ENCODE measurements at places on chromosomes 2 and 18. TPM values are rescaled to one million over a fixed set of nuclear protein-coding genes. Genes with fewer than 3 reads are reported as not detected.

Gene SERPINB13
- total RNA-seq: not detected

Gene ASPRV1
- 0.07 TPM for total RNA-seq

Gene EVX2
- not detected for total RNA-seq

Gene SMARCAL1
- 24.0 TPM for total RNA-seq

Gene CEP68
- total RNA-seq: 7.5 TPM

Gene ARHGAP25
- total RNA-seq: 0.08 TPM

Gene FBXO48
- 0.54 TPM for total RNA-seq

Gene FAP
- total RNA-seq: 3.6 TPM

Gene CDH19
- not detected for total RNA-seq

Gene APOB
- not detected for total RNA-seq

- DNase-seq: no peak
These were observed 165.4 kb upstream of the SLC1A4 start for GRCh38 chr2:64823794-64824193.

GRCh38 chr2:166104773-166105172 is 23.0 kb downstream of the SCN1A start:
- DNase-seq: no peak

- DNase-seq: no peak
These were observed 3.9 kb downstream of the PUM2 start for GRCh38 chr2:20346565-20347381.

DNA sequence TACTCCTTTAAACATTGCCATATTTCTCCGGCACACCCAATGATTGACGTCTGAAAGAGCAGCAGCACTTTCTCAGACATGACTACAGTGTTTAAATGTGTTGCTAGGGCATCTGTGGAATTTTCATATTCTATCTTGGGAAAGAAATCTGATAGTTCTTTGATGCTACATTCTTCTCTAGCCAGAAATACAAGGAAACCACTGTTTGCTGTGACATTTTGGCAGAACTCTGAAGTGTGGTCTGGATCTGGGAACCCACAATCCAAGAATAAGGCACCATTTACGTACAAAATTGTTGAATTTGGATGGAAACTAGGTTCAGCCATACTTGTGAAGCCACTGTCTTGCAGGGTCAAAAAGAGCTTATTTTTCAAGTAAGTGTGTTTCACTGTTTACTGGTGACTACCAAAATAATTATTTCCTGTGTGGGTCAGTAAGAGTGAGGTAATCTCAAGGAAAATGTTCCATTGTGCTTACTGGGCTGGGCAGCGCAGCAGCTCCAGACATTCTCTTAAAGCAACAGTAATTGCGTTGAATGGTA is 21.3 kb upstream of the CD28 start:
- DNase-seq: peak; percentile 48

DNA sequence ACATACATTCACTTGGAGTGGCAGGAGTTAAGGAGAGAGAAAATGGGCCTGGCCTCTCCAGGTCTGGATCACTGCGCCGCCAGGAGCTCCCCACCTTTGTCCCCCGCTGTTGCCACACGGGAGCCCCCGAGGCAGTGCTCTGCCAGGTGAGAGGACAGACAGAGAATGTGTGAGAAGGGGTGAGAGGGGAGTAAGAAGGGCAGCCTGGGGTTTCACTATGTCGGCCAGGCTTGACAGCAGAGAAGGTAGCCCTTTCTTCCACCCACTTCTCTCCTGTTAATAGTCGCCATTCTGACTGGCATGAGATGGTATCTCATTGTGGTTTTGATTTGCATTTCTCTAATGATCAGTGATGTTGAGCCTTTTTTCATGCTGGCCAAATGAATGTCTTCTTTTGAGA is 26.2 kb upstream of the ARHGEF4 start:
- DNase-seq: no peak

DNA sequence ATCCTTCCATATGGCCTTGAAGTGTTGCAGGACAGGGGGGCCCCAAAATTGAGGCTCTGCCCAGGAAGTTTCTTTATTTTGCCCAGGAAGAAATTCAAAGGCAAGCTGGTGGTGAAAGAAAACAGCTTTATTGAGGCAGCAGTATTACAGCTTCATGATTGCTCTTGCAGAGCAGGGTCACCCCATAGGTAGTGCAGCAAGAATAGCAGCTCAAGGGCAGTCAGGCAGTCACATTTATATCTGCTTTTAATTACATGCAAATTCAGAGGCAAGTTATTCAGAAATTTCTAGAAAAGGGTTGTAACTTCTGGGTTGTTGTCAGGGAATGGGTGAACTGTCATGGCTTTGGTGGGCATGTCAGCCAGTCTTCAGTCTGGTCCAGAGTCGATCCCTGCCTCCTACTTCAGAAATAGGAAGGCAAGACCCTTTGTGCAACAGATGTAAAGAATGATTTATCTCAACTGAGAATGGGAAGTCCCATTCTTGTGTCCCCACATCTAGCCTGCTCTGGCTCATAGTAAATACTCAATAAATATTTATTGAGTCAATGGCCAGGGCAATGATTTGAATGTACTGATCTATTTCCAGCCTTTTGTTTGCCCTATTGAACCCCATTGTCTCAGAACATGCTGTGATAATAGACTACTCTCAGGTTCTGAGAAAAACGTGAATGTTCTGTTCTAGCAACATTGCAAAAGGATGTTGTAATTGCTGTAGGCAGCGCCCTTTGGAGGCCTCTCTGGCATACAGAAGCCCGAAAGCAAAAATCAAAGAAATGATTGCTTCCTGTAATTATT is 129.8 kb downstream of the MYO3B start:
- DNase-seq: no peak

DNA sequence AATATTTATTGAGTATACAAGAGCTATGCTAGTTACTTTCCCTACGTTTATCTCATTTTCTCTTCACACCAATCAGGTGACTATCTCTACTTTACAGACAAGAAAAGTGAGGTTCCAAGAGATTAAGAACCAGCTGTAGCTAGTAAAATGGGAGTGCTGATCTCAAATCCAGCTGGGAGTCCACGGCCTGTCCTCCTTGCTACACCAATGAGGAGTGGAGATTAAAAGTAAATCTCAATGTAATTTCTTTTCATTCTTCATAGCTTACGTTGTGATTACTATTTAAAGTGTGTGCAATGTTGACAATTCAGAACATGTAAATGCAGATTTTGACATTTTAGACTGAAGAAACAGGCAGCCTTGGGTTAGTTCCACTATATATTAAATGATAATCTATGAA is 53.9 kb upstream of the NRP2 start:
- no peak for DNase-seq

GRCh38 chr18:24443870-24444269 is 16.6 kb upstream of the HRH4 start:
- no peak for DNase-seq

- DNase-seq: no peak
These were observed 157.1 kb downstream of the PRPF40A start for GRCh38 chr2:152560166-152560565.

DNA sequence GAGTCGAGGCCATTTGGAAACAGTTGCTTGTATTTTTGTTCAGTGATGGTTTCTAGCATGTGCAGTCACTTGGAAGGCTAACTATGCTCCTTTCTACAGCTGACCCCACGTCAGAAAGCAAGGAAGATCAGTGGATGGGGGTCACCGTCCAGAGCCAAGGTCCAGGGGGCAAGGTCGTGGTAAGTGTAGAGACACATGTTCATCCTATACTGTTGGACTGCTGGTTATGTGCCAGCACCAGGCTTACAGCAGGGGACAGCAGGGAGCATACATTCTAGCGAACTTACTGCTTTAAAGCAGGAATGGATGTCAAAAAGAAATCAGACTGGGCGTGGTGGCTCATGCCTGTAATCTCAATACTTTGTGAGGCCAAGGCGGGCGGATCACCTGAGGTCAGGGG is 40.0 kb downstream of the ITGA6 start:
- DNase-seq: no peak

DNA sequence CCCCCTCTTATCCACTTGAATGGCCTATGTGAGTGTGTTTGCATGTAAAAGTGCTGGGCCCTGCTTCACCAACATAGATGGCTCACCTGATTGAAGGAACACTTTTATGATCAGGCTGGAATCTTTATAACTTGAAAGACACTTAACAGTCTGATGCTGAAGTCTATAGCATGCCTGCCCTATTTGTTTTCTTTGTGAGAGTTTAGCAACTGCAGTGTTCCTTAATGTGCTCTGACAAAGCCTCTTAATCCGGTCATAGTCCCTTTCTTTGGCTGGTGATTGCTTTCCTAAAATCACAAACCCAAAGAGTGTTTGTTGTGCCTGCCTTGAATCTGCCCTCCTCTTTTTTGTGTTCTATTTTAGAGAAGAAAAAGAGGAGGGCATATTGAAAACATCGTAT is 1382.8 kb upstream of the CELF4 start:
- no peak for DNase-seq

- no peak for DNase-seq
These were observed 227.6 kb downstream of the SUCLG1 start for GRCh38 chr2:84231478-84231877.

GRCh38 chr18:10148189-10148929 is 234.5 kb downstream of the VAPA start:
- no peak for DNase-seq

GRCh38 chr2:100773538-100773937 is 46.4 kb upstream of the NPAS2 start:
- no peak for DNase-seq

- DNase-seq: no peak
These were observed 186.0 kb upstream of the TNP1 start for GRCh38 chr2:217045700-217046475.

DNA sequence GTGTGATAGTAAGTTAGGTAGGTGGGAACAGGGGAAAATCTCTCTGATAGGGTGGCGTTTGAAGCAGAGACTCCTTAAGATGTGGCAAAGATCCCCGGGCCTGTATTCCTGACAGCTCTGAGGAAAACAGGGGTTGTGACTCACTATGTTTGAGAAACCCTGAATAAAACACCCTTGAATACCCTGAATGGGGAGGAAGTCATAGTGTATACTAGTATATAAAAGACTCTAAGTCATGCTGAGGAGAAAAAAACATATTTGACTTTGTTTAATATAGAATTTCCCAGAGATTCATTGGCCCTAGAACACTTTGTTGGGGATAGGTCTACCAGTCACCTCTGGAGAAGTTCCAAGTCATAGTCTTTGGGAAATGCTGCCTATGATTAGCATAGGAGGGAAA is 590.9 kb downstream of the IRS1 start:
- no peak for DNase-seq

DNA sequence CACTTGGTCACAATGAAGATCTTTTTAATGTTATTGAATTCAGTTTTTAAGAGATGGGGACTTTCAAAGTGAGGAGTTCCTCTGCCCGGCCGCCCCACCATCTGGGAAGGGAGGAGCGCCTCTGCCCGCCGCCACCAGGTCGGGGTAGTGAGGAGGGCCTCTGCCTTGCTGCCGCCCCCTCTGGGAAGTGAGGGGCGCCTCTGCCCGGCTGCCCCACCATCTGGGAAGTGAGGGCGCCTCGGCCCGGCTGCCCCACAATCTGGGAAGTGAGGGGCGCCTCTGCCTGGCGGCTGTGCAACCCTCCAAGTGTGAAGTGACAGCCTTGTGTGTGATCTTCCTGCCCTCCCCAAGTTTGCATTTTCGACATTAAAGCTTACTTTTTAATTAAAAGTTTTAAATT is 899.3 kb downstream of the TRIB2 start:
- DNase-seq: no peak

DNA sequence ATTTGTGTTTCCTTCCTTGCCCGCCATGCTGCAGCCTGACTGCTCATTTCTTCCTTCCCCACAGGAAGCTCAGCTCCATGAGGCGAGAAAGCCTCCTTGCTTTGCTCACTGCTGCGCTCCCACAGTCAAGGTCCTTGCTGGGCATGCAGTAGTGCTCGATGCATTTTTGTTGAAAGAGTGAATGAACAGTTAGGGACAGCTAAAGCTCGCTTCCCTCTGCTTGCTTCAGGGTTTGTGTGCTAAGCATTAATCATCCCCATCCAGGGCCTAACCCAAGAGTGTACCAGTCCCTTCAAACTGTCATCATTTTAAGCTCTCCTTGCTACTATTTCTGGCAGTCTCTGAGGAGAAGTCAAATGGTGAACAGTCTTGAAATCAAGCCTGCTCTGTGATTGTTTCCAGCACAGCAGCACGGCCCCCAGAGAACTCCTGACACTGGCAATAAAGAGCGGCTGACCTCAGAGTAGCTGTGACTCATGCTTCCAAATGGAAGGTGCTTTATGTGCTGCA is 171.7 kb upstream of the SOX11 start:
- DNase-seq: peak; percentile 51

GRCh38 chr18:4806331-4806730 is 351.2 kb upstream of the DLGAP1 start:
- no peak for DNase-seq

DNA sequence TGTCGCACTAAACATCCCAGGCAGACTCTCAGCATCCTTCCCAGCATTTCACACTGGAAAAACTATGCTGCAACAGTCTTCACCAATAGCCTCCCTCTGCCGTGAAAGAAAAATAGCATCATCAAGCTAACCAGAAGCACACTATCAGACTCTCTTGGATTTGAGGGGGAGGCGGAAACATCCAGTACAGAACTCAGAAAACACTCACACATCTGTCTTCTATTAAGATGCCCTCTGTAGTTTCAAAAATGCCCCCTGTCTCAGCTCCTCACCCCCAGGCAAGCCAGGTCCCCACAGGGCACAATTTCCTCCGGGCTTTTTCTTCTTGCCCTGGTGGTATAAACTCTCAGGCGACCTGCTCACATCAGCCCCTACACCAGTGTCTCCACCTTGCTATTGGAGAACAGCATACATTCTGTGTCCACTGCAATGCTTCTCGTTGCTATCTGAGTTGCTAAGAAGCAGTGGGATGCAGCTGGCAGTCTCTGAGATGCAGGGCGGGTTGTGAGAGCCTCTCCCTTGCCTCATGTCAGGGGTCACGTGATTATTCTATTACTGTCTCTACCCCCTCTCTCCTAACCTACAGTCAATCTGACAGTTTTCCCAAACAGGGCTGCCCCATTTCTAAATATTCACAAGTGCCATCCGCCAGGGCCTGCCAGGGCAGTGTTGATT is 189.9 kb downstream of the INO80D start:
- DNase-seq: no peak

DNA sequence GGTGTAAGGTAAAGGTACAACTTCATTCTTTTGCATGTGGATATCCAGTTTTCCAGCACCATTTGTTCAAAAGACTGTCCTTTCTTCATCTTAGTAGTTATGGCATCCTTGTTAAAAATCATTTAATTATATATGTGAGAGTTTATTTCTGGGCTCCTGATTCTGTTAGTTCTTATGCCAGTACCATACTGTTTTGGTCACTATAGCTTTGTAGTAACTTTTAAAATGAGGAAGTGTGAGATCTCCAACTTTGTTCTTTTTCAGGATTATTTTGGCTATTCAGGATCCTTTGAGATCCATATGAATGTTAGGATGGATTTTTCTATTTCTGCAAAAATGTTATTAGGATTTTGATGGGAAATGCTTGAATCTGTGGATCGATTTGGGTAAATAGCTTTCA is 16.8 kb downstream of the ACTR3 start:
- DNase-seq: no peak

DNA sequence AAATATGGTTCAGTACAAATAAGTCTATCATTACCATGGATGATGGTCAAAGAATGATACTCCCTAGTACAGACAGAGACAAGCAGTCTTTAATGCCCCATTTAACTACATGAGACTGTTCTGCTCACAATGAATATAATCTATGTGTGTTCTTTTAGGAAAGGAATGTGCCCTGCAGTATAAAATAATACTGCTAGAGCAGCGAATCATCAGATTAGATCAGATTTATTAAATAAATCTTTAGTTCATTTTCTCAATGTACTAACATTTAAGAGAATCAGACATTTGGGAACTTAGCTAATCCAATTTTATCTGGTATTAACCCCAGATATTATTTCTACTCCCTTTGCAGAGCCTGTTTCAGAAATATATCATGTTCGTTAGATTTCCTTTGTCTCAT is 272.0 kb upstream of the GCFC2 start:
- DNase-seq: no peak

All from kidney epithelial cell (primary cell).